Fibroblast of skin of back (primary cell): ENCODE measurements at places on chromosomes 12 and 14.
A peak's percentile ranks its signal among the peaks of the same experiment; 100 is the strongest.

DNA sequence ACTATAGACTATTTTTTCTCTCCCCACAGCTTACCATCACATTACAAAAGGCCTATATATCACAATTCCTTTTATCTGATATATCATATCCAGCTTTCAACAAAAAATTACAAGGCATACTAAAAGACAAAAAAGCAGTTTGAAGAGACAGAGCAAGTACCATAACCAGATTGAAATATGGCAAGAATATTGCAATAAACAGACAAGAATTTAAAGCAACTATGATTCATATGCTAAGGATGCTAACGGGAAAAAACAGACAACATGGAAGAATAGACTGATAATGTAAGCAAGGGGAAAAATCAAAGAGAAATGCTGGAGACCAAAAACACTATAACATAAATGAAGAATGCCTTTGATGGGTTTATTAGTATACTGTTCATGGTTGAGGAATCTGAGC, 40.7 kb downstream of the LRP6 start:
- peak; percentile 31 for DNase-seq

- DNase-seq: no peak
These were observed 145.8 kb downstream of the CPNE8 start for GRCh38 chr12:38759621-38760020.

DNA sequence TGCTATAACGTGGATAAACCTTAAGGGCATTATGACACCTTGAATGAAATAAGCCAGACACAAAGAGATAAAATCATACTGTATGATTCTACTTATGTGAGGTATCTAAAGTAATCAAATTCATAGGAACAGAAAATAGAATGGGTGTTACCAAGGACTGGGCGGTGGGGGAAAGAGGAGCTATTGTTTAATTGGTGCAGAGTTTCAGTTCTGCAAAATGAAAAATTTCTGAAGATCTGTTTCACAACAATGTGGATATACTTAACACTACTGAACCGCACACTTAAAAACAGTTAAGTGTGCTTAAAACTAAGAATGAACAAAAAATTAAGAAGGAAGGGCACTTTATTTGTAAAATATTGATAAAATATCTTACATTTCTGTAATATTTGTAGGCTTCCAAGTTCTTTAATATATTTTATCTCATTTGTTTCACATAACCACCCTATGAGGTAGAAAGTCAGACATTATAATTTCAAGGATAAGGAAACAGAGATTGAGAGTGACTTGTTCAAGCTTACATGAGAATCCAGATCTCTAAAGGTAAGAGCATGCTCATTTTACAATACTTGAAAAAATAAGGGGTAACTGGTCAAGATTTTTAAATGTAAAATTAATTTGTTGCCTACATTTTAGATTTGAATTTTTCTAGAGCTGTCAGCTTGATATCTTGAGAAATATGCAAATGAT, 14.9 kb downstream of the LTA4H start:
- no peak for DNase-seq

DNA sequence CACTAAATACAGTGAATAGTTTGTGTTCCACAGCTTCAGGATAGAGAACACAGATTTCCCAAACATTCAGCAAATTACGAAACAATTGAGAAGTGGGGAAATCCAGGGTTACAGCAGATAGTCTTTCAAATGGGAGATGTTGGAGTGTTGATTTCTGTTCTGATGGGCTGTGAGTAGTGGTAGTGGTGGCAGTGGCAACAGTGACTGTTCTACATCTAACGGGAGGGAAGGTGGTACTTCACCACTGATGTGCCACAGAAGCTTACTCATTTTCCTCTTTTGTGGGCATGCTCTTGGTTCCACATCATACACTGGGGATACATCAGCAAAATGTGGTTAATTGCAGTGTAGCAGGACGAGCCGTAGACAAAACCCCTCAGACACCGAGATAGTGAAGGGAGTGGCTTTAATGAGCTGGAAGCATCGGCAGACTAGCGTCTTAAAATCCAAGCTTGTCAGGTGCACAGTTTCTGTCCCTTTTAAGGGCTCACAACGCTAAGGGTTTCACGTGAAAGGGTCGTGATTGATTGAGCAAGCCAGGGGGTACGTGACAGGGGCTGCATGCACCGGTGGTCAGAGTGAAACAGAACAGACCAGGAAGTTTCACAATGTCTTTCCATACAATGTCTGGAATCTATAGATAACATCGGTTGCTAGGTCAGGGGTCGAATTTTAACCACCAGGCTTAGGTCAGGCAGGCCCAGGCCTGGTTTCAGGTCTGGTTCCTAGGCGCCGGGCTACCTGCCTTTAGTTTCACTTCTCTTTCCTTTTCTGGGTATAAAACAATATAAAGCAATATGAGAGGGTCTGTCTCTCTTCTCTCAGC, 330.6 kb upstream of the FBXO33 start:
- DNase-seq: no peak

- no peak for DNase-seq
These were observed 13.3 kb upstream of the MAX start for GRCh38 chr14:65115615-65116014.

GRCh38 chr12:66589095-66589494, 89.8 kb downstream of the GRIP1 start:
- no peak for DNase-seq

DNA sequence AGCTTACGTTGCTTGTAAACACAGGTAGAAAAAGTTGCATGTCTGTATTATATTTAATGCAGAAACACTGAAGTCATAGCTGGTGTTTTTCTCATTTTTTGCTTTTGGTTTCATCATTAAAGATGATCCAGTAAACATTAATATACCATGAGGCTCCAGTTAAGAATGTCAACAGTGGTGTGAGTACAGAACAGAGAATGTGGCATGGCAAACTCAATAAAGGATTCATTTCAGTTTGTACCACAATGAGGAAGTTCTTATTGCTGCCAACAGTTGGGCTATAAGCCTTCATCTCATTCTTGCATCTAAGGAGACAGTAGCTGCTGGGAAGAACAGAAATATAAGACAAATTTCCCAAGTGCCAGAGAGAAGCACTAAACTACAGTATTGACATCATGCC, 72.1 kb upstream of the ST8SIA1 start:
- no peak for DNase-seq

DNA sequence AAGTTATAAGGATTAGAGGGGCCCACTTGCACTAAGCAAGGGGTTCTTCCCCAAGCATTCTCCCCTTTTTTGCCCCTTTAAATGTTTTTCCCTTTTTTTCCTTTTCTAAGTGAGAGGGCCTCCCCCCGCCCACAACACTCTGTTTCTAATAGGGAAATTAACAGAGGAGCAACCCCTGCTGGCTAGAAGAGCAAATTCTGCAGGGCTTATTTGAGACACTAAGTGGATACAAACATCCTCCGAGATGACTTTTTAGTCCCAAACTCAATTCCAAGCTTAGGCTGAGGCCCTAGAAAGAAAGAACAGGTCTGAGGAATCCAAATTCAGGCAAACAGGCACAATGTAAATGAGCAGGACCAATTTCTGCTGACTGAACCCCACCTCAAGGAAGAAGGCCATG, 138.9 kb downstream of the GPR65 start:
- DNase-seq: no peak

- DNase-seq: no peak
These were observed 400.9 kb upstream of the CCDC196 start for GRCh38 chr14:66085224-66085623.

- DNase-seq: no peak
These were observed 37.8 kb downstream of the TNFAIP2 start for GRCh38 chr14:103161054-103161397.

DNA sequence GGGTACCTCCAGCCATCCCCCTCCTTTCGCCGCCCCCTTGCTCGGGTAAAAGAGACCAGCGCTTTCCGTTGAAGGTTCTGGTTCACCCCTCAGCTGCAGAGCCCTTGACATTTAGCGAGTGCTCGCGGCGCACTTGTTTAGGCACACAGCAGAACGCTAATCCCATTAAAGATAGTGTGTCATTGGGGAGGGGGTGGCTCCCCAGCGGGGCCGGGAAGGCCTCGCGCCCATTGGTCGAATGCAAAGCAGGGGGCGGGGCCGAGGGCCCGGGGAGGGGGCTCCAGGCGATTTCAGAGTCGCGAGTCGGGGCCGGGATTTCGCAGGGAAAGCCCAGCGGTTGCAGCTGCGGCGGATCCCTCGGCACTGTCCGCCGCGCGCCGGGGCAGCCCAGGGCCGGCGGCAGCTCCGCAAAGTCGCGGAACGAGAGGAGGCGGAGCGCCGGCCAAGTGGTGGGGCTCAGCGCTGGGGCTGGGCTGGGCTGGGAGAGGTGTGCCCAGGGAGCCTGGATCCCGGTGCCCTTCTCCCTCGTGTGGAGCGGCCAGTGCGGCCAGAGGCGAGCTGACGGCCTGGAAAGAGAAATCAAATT, 122.9 kb downstream of the TSPAN9 start:
- peak; percentile 44 for DNase-seq

GRCh38 chr12:22856178-22856577, 231.2 kb downstream of the ETNK1 start:
- peak; percentile 36 for DNase-seq
